Breast epithelium (tissue), 4 donors: ENCODE measurements at places on chromosomes 13 and 19.

- peak; percentile 22 for DNase-seq
These were observed 13.2 kb downstream of the NCAN start for GRCh38 chr19:19224852-19225494.

DNA sequence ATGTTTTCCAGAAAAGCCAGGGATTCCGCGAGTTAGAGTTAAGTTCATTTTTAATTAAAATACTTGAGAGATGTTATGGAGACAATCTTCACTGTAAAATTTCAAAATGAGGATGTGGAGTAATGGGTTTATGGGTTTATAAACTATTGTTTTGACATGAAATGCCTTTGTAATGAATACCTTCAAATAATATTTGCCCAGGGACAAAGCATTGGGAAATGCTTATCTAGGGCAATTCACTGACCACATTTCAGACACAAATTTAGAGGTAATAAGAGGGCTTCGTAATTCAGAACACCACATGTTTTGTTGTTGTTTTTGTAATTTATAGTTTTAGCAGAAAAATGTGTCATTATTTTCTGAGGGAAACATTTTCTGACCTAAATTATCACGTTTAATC lies 241.1 kb upstream of the ATXN8OS start:
- DNase-seq, result no peak

- DNase-seq, result no peak
These were observed 460 bp upstream of the ZNF155 start for GRCh38 chr19:43983544-43983911.

DNA sequence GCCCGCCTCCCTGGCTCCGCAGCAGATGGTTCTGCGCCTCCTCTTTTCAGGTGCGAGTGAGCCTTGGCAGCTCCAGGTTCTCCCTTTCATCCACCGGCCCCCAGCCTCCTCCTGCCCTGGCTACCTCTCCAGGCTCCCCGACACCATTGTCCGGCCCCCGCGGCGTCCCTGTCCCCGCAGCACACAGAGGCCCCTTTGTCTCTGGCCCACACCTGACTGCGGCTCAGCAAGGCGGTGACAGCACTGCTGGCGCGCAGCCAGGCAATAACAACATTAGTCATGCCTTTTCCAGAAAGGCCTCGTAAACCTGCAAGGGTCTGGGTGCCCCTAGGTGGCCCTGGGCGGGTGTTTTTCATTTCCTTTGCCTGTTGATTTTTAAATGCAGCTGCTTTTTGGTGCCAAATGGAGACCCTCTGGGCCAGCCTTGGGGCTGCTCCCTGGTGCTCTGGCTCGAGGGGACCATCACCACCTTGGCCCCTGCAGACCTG lies 73.2 kb upstream of the MEDAG start:
- peak; percentile 94 for DNase-seq

GRCh38 chr13:22107549-22107948 lies 436.7 kb downstream of the FGF9 start:
- no peak for DNase-seq

DNA sequence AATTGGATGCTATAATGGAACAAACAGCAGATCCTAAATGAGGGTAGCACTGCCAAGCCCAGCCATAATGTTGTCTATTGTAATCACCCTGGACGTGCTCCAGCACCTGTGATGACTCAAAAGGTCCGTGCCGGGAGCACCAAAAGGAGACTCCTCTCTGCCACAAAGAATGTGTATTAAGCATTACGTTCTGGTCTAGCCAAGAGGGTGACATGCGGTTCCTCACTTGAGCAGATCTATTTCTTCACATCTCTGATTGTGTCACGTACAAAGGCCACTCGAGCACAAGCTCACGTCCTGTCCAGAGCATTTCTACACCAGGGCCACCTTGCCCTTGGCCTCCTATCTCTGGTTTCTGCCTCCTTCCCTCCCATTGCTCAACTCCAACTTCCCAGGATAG lies 219.9 kb upstream of the IRS2 start:
- DNase-seq, result peak; percentile 74

GRCh38 chr19:5804516-5805461 lies at the start of gene NRTN:
TSS of gene NRTN (plus strand) at chr19:5805067. CDS start at chr19:5824166, 19,099 bp downstream.
- no peak for DNase-seq
